Stimulated activated CD4-positive, alpha-beta T cell treated with anti-CD3 and anti-CD28 coated beads, Interleukin-15, amount 100 ng/mL, for 48 hours (primary cell): ENCODE measurements at places on chromosomes 6 and 20.

GRCh38 chr20:23099791-23100719 lies 13.9 kb upstream of the CD93 start:
- DNase-seq, result no peak

DNA sequence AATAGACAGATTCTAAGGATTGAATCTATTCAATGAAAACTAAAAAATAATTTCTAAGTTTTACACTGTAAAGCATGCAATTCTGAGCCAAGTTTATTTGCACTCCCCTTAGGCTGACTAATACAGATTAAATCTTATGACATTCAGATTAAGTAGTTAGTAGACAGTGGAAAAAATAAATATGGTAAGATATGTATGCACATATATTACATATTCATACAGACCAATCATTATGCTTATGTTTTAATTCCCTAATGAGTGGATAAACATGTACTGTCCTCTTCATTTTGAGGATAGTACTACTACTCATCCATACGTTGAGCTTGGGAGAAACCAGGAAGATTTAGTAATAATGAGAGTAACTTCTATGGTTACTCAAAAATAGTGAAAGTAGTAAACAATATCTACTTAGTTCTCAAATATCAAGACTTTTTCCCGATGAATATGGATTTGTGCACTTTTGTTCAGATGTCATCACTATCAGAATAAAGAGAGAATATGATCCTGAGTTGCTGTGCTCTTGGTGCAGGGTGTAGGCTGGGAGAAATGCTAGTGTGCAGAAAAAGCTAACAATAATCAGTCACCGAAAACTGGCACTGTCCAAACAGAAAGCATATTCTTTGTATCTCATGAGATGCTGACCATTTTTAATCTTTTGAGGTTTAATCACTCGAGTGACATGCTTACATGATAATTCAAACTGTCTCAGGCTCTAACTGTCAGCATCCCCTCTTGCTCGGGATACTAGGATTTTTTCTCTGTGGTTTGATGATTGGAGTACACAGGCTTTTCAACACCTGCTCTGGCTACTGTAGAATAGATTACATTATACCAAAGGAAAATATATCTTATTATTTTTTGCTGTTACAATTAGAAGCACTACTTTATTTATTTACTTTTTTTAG lies 111.6 kb downstream of the EPHA7 start:
- DNase-seq, result no peak

- no peak for DNase-seq
Observed at GRCh38 chr20:31824554-31825313, 5.6 kb downstream of the MYLK2 start.

DNA sequence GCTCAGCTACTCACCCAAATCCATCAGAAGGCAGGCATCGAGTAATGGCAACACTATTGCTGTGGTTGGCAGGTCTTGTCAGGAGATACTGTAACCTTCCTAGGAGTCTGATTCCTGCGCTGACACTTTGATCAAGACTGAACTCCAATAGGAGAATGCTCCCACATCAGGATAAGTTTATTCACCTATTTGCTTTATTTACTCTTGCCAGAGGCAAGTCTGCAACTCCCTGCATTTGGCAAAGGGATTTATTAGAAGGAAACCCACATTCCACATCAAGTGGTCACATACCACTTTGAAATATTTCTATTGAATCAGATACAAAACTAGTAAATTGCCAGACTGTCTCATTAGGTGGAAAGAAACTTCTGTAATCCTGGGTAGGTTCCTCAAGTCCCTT lies 43.5 kb downstream of the ZFAND3 start:
- no peak for DNase-seq

GRCh38 chr6:134510142-134510541 lies 192.2 kb upstream of the SGK1 start:
- DNase-seq, result no peak

DNA sequence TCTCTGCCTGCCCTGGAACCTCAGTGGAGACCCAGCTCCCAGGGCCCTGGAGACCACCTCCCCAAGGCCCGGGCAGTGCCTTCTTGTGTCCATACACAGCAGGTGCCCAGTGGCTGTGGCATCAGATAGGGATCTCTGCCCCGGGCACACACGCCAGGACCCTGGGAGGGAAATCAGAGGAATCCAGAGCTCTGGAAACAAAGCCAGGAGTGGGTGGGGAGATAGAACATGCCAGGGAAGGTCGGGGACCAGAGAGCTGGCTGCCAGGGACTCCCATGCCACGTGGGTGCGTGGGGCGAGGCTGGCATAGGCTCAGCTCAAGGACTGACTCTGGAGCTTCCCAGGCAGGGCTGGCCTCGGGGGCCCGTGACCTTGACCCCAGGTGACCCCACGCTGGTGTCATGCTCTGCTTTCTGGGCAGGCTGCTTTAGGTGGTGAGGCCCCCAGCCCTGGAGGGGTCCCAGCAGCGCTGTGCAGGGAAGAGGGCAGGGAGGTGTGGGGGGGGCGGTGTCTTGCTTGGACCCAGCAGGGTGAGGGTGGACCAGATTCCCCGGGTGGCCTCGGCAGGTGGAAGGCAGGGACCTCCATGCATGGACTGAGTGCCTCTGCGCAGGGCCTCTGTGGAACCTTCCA lies 17.6 kb upstream of the GATA5 start:
- DNase-seq, result no peak

- DNase-seq, result no peak
Observed at GRCh38 chr6:2976060-2976459, 4.7 kb upstream of the SERPINB6 start.

DNA sequence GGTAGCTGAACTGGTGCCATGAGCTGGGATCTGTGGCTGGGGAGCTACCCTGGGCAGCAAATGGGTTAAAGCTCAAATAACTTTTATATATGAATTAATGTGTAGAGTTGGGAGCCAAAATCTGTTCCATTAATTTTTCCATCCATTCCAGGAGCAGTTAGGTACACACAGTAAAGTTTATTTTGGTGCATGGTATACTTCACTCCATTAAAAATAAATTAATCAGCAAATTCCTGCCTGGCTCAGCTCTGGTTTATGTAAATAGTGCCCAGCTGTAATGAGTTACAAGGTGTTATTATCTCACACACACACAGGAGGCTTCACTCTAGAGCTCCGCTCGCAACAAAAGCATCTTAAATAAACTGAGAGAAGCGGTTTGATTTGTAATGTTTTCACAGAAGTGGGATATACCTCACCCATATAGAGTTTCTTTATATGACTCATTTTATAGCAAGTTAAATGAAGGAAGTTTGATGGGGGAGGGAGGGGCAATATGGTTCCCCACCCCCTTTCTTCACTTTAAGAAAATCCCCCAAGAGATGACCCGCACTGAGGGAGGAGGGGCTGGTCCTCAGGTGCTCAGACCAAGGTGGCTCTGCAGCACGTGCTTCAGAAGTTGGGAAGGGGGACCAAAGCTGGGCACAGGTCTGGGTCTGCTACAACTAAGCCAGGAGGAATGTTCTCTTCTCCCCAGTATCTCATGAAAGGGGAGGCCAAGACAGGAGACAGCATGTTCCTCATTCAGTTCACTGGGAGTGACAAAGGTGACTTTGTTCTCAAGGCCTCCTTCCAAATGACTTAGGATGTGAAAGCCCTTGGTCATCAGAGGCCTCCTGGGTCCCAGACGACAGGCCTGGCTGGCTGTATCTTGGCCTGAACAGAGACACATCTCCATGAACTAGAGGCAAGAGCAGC lies 10.5 kb upstream of the FAM83C start:
- DNase-seq, result no peak

DNA sequence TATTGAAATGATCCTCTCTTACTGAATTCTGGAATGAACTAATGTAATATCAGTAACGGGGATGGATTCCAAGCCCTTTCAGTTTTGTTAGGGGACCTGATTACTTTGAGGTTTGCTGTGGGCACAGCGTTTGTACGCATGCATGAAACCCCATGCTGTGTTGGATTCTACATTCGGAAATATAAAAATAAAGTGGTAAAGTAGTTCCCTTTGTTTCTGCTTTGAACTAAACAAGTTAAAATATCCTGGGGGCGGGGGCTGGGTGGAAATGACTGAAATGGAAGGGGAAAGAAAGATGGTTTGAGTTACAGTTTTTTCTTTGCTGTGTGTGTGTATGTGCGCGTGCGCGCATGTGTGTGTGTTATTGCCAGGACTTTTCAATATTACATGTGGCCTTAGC lies 196.5 kb upstream of the OPRM1 start:
- no peak for DNase-seq

DNA sequence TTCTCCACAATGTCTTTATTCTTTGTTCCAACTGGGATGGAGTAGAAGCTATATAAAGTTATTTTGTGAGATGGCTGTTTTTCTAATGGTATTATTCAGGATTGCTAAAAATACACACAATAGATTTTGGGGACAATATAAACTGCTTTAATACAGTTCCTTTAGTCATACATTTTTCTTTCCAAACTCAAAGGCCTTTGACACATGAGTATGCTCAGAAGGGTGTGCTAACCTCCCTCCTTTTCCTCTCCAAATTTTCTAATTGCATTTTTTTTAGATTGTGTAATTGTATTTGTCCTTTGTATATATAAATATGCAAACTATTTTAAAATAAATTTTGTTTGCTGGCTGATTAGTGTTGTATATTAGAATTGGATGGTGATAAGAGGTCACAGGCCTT lies 119.6 kb upstream of the FOXO3 start:
- no peak for DNase-seq

- DNase-seq, result no peak
Observed at GRCh38 chr6:155193526-155193925, 70.3 kb upstream of the CLDN20 start.

- no peak for DNase-seq
Observed at GRCh38 chr6:143399176-143399575, 51.3 kb downstream of the ADAT2 start.

DNA sequence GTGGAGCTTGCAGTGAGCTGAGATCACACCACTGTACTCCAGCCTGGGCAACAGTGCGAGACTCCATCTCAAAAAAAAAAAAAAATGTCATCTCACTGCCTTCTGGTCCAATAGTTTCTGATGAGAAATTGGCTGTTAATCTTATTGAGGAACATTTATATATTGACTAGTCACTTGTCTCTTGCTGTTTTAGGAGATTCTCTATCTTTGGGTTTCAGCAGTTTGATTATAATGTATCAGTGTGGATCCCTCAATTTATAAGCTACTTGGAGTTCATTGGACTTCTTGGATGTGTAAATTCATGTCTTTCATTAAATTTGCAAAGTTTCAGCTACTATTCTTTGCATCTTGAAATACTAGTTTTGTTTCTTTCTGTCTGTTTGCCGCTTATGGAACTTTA lies 11.2 kb downstream of the ZGPAT start:
- no peak for DNase-seq

DNA sequence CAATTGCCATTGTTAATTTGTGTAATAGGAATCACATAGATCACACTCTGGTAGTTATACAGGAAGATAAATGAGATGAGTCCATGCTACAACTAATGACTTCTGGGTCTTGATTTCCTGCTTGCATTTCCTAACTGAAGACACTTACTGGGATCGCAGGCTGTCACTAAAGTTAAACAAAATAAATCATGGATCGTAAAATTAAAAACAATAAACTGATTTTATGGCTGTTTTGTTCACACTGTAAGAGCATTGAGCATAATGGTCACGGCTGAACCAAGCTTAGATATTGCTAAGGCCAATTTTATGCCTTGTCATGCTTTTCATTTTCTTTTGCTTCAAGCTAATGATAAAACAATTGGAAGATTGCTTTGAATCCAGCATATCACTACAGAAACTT lies 332.5 kb upstream of the CITED2 start:
- no peak for DNase-seq

DNA sequence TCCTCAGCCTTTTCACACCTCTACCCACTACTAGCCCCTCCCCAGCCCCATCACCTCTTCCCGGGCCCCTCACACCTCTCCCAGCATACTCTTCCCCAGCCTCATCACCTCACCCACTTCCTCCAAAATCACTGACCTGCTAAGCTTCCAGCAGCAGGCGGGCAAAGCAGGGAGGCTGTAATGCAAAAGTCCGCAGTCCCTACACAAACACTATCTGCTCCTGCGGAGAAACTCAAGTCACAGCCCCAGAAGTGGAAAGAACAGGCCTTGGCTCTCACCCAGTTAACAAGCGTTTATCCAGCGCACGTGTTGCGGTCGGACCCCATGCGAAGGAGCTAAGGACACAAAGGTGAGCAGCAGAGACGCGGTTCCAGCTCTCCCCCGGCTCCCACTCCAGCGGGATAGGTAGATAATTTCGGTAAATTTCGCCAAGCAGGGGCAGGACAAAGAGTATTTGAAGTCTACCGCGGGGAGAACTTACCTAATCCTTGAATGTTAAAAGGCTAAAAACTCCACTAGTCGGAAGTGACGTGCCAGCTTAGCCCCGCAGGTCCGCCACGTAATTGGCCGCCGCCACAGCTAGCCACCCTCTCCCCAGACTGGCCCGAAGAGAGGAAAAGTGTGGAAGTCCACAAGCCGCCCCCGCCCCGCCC lies 728 bp upstream of the TRIM39 start:
- DNase-seq, result peak; percentile 67
